Left lobe of liver (tissue), 2 donors: ENCODE measurements at places on chromosomes 13 and 19. TPM values are rescaled to one million over a fixed set of nuclear protein-coding genes. Genes with fewer than 3 reads are reported as not detected.

Gene IZUMO2
- not detected for total RNA-seq

GRCh38 chr19:1360818-1361461, 22.8 kb upstream of the NDUFS7 start:
- peak; percentile 80 for DNase-seq

DNA sequence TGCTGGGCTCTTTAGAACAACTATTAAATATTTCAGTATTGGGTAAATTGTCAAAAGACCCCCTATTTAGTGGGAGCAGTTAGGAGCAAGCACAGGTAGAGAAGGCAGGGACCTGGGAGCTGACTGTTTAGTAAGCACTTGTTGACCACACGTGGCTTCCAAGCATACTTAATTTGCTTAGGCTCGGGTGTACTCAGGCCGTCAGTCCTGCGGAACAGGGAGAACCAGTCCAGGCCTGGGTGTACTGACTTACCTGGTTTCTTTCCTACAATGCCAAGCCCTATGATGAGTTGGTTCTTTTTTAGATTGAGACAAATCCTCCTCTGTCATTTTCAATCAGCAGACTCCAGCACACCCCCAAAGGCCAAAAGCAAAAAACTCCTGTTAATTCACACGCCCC, 90.0 kb downstream of the WDFY2 start:
- no peak for DNase-seq

- DNase-seq: no peak
Measured at GRCh38 chr13:51557875-51558612, 26.2 kb upstream of the WDFY2 start.
